ENCODE measurements at places on chromosomes 11 and 22.

GRCh38 chr11:41985799-41986198 is 526.3 kb upstream of the LRRC4C start:
- no peak for DNase-seq

DNA sequence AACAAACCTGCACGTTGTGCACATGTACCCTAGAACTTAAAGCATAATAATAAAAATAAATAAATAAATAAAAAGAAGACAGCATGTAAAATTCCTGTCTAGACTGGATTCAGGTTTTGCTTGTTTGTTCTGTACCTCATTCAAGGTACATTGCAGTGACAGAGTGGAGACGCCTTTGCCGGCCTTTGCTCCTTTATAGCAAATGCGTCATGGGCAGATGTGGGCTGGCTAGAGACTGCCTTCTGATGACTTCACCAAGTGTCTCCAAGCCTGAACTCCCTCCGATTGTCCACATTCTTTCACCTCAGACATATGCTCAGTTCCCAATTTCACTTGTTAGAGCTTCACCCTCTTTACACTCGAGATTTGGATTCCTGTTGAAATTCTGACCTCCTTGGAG is 147.8 kb upstream of the ARHGAP20 start:
- no peak for DNase-seq

- DNase-seq = no peak
These were observed 14.4 kb downstream of the CDKN1C start for GRCh38 chr11:2870969-2871680.

DNA sequence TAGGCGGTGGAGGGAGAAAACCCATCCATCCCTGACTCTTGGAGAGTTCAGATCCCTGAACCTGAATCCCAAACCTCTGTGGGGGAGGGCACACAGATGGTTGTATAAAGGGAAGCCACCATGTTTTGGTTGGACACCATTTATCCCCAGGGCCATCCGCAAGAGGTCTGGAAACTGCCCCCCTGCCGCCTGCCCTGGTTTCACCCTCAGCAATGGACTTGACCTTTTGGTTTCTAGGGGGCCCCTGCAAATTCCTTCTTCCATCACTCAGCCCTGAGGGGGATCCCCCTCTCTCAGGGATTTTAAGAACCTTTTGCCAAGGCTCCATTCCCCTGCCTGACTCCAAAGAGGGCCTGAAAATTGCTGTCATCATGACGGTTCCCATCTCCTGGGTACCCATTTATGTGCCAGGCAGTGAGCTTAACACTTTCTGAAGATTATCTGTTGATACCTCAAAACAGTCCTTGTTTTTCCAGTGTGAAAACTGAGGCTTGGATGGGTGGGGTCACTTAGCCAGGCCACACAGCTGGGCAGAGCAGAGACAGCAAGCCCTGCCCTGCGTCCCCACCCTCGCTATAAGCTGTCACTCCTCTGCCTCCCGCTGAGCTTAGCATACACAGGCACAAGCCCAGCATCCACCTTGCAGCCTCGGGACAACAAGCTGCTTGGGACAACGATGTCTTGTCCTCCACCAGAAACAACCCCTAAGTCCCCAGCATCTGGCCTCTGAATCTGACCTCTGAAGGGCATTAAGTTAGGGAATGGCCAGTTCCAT is 33.2 kb upstream of the CRYBB3 start:
- DNase-seq = no peak

DNA sequence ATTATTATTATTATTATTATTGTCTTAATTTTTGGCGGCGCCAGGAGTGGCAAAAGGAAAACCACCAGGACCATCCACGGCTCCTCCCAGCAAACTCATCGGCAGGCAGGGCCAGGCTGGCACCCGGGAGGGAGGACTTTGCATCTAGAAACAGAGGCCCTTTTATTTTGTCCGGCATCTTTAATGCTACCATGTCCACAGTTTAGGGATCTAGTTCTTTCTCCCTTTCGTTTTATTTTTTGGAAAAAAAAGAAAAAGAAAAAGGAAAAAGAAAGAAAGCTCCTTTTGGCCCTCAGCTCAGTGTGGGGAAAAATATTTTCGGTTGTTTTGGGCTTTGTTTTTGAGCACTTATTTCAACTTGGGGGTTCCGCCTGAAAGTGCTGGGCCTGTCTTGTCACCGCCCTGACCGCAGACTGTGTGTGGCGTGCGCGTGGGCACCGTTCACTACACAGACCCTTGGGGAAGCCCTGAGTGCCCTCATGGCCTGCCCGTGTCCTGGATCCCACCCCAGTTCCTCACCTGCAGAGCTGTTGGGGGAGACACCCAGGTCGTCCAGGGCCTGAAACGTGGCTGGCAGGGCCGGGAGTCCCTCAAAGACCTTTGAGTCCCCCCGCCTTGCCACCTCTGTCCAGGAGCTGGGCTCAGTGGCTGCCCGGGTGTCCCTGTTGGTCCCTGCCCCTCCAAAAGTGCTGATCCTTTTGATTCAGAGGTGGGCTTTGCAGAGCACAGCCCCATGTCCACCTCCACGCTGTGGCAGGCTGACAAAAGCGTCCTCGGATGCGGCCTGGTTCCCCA is 69.1 kb upstream of the PPARA start:
- no peak for DNase-seq

- no peak for DNase-seq
These were observed 65.5 kb downstream of the EMSY start for GRCh38 chr11:76510060-76511047.

- no peak for DNase-seq
These were observed 4.2 kb downstream of the RIC8A start for GRCh38 chr11:211741-212140.

Data from right kidney (tissue), 9 donors.